ENCODE measurements at places on chromosomes 2 and 18.

DNA sequence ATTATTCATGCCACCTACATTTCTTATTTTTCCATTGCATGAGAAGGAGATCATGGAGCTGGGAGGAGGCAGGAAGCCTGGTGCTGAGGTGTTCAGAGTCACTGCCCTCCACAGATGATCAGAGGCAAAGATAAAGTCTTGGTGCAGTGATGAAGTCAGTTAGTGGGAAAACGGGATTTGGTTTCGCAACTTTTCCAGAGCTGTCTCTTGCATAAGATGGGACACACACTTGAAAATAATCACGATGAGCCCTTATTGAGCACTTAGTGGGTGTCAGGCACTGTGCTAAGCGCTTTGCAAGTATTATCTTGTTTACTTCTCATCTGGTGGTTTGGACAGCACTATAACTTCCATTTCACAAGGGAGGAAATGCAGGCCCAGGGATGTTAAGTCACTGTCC is 222.1 kb upstream of the SMAD2 start:
- DNase-seq: no peak

DNA sequence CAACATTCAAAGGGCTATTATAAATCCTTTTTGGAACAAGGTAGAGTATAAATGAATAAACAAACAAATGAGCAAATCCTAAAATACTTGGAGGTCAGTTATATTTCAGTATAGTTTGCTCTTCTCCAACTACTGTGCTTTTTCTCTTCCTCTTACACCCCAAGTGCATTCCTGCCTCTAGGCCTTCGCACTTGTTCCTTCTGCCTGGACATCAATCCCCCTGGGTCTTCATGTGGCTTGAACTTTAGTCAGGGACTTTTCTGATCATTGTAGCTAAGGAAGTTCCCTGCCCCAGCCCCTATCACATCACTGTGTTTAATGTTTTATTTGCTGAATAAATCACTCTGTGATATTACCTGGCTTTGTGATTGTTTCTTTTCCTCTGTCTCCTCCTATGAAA is 418.2 kb upstream of the HNRNPA3 start:
- no peak for DNase-seq

DNA sequence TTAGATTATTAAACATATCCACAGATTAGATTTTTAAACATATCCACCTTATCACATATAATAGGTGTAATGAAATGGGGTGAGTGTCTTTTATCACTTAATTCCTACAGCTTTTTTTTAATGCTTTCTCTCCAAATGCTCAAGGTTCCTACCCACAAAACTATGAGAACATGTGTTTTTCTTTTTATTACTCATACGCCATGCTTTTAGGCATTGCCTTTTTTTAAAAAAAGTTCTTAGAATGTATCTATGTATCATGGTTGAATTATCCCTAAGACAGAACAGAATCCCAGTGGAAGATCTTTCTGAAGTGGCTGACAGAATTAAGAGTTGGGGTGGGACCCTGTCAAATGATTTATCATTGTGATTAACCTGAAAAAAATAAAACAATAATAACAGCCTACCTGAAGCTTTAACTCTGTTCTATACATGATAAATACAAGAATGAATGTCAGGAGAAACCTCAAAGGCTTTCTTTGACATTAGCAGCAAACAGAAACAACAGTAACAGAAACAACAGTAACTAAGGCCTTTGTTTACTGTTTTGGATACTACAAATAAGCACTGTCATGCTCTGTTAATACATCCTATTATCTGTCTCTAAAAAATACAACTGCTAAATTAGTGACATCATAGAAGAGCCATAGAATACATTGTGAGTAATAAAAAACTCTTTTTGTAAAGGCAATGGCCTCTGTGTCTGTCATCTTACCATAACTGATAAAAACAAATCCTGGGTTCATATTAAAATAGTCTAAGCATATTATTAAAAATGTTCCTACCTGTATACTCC is 4.1 kb upstream of the ZNF397 start:
- DNase-seq: no peak

- no peak for DNase-seq
Measured at GRCh38 chr18:6719098-6719846, 10.2 kb upstream of the ARHGAP28 start.

GRCh38 chr2:52327641-52328040 is 1295.7 kb upstream of the NRXN1 start:
- DNase-seq: no peak

DNA sequence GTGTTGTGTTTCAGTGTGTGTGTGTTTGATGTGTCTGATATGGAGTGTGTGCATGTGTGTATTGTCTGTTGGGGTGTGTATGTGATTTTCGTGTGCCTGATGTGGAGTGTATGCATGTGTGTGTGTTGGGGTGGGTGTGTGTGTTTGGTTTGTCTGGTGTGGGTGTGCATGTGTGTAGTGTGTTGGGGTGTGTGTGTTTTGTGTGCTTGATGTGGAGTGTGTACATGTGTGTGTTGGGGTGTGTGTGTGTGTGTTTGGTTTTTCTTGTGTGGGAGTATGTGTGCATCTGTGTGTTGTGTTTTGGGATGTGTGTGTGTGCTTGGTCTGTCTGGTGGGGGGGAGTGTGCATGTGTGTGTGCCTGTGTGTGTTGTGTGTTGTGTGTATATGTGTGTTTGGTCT is 247.4 kb upstream of the ST6GAL2 start:
- no peak for DNase-seq

DNA sequence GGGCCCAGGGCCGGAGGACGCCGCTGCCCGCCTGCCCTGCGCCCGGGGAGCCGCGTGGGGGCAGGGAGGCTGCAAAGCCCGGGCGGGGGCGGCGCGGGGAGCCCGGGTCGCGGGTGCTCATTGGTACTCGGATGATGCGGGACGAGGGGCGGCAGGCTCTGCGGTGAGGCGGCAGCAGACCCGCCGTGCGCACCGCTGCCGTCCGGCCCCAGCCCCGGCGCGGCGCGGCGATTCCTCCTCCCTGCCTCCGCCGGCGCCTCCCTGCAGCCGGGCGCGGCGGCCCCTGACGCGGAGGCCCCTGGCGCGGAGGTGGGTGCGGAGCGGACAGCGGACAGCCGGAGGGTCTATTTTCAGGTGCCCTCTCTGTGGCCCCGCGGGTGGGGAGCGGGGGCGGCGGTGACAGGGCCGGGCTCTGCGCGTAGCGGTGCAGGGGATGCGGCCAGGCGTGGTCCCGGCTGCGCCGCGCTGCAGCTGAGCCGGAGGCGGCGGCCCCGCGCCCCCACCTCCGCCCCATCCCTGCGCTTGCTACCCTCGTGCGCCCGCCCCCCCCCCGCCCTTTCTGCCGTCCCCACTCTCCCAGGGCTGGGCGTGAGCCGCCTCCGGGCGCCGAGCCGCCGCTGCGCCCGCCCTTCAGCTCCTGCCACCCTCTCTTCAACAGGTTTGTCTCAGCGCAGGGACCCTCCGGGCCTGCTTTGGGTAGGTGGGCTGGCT is 640 bp downstream of the SPTBN1 start:
- DNase-seq: no peak

DNA sequence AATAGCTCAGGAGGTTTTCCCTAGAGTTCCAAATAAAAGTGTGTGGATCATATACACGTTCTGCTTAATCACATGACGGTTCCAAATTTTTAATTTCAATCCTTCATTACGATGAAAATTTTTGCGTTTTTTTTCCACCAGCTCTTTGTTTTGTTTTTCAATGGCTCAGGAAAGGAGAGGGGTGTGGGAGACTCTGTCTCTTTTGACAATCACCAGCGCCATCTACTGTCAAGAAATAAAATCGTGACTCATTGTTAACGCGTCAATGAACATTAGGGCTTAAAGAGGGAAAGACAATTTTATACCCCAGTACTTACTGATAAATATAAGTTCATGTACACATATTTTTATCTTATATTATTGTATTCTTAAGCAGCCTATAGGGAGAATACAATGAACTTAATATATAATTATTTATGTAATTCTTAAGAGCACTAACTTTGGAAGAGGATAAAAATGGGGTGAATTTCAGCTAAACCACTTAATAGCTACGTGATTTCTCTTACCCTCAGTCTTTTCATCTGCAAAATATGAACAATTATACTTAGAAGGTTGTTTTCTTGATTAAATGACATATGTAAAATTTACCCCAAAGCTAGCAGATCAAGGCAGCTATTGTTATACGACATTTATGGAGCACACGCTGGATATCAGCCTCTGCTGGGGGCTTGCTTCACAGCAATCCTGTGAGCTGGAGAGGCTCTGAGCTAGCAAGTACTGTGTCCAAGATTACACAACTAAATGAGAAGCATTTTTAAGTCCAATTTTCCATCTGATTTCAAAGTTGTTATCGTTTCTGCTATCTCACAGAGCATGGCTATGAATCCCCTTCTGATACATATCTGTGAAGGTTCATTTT is 47.4 kb upstream of the RMDN2 start:
- DNase-seq: peak; percentile 94

- no peak for DNase-seq
Measured at GRCh38 chr18:49486606-49486952, 455 bp downstream of the C18orf32 start.

All from eye (tissue), 1 donor.